ENCODE measurements at places on chromosomes 7 and 10. TPM values are rescaled to one million over a fixed set of nuclear protein-coding genes. Genes with fewer than 3 reads are reported as not detected.

EBF3 gene
- total RNA-seq = 1.5 TPM

DNA sequence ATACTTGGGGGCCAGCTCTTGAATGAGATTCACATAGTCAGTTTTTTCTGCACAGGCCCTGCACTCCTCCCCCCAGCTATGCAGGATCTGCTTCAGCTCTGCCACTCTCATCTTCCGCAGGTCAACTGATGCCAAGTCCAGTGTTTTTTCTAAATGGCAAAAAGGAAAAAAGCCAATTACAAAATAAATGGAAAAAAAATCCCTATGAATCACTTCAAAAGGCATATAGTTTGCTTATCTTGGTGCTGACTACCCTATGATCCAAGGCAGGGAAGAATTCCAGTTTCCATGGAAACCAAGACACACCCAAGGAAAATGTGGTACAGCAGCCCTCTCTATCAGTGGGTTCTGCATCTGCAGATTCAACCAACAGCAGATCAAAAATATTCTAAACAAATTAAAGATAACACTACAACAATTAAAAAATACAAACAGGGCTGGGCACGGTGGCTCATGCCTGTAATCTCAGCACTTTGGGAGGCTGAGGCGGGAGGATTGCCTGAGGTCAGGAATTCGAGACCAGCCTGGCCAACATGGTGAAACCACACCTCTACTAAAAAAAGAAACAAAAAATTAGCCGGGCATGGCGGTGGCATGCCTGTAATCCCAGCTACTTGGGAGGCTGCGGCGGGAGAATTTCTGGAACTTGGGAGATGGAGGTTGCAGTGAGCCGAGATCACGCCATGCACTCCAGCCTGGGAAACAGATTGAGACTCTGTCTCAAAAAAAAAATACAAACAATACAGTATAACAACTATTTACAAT lies 17.6 kb downstream of the CDNF start:
- no peaks in the 10 kb centered on the region for H3K27me3 ChIP-seq
- H3K36me3 ChIP-seq = no peaks in the 10 kb centered on the region
- no peaks in the 10 kb centered on the region for H3K4me1 ChIP-seq
- no peak for DNase-seq
- no peak overlapping the region for H3K27ac ChIP-seq

DNA sequence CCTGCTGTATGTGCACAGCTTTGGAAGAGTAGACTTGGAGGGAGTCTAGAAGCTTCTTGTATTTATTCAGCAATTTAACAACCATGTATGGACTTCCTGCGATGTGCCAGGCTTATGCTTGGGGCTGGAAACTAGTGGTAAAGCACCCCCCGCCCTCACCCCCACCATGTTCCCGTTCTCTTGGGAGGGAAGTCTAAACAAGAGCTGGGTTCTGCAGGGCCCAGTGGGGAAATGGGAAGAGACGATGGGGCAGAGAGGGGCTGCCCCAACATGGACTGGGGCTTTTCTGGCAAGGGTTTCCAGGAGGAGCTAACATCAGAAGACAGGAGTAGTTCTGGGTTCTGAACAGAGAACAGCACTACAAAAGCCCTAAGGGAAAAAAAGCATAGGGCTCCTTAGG lies 8.0 kb downstream of the RASSF4 start:
- peak overlapping the region; percentile 61 for H3K27ac ChIP-seq
- no peak for DNase-seq
- H3K36me3 ChIP-seq = no peaks in the 10 kb centered on the region
- H3K4me1 ChIP-seq = peaks cover 68% of the 10 kb centered on the region

DDC gene
- total RNA-seq = 0.33 TPM

DNA sequence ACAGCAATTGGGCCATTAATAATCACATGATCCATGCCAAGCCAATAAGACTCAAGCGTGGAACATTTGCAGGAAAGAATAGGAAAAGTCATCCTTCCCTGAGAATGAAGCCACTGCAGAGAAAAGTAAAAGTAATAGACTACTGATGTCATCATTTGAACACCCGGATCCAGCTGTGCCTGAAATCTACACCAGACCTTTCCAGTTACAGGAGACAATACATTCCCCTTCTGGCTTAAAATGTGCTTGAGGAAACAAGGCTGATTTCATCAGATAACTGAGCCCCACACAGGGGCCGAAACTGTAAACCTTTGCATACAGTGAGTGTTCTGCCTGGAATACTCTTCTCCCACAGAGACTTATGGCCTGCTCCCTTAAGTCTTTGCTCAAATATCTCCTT lies 232.8 kb downstream of the KCNMA1 start:
- H3K27me3 ChIP-seq = no peaks in the 10 kb centered on the region
- H3K27ac ChIP-seq = no peak overlapping the region
- no peaks in the 10 kb centered on the region for H3K4me1 ChIP-seq
- no peaks in the 10 kb centered on the region for H3K36me3 ChIP-seq
- DNase-seq = no peak
- H3K4me3 ChIP-seq = no peak overlapping the region

DNA sequence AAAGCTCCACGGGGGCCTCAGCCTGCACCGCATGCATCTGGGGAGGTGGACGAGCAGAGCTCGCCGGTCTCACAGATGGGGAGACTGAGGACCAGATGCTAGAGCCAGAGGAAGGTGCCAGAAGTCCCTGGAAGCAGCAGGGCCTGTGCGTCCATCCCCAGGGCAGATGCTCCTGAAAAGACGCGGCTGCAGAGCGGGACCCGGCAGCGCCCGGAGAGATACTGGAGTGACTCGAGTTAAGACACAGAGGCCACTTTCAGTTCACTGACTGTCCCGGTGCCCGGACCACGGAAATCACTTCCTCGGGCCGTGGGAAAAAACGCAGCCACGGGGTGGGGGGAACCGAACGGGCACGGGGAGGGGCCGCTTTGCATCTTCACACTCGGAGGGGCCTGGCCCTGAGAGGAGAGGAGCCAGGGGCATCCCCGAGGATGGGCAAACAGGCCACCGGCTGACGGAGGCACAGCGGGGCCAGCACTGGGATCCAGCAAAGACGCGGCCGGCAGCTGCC lies 85.4 kb downstream of the FOXL3 start:
- peaks cover 25% of the 10 kb centered on the region for H3K4me1 ChIP-seq
- peaks cover 25% of the 10 kb centered on the region for H3K27me3 ChIP-seq
- H3K4me3 ChIP-seq = no peak overlapping the region
- H3K36me3 ChIP-seq = no peaks in the 10 kb centered on the region

- H3K36me3 ChIP-seq = no peaks in the 10 kb centered on the region
- H3K27me3 ChIP-seq = peaks cover 84% of the 10 kb centered on the region
- H3K4me3 ChIP-seq = no peak overlapping the region
Measured at GRCh38 chr10:86391236-86391840, 24.7 kb upstream of the GRID1 start.

MRC1 gene
- total RNA-seq = 6.8 TPM

DNA sequence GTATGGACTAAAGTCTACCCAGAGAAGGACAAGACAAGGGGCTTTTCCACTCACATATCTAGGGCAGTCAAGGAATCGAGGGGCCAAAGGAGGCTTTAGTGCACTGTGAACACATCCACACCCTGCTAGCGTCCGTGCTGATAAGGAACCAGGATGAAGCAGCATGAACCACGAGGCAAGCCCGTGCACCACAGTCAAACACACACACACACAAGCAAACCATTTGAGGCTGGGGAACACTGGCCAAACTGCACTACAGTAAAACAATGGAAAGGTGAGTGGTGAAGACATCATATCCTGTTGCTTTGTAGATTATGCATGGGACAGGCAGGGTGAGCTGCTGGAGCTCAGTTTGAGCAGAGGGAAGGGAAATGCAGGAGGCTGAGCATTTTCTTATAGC lies 177.4 kb upstream of the CDCA7L start:
- H3K4me3 ChIP-seq = no peak overlapping the region
- H3K4me1 ChIP-seq = peaks cover 13% of the 10 kb centered on the region
- no peak for DNase-seq
- H3K27ac ChIP-seq = no peak overlapping the region
- no peaks in the 10 kb centered on the region for H3K27me3 ChIP-seq

HOXA13 gene
- not detected for total RNA-seq
